T-helper 17 cell (primary cell): ENCODE measurements at places on chromosomes 7 and 10.
A peak's percentile ranks its signal among the peaks of the same experiment; 100 is the strongest.

GRCh38 chr7:84399661-84400060 lies 205.1 kb upstream of the SEMA3A start:
- DNase-seq, result no peak

DNA sequence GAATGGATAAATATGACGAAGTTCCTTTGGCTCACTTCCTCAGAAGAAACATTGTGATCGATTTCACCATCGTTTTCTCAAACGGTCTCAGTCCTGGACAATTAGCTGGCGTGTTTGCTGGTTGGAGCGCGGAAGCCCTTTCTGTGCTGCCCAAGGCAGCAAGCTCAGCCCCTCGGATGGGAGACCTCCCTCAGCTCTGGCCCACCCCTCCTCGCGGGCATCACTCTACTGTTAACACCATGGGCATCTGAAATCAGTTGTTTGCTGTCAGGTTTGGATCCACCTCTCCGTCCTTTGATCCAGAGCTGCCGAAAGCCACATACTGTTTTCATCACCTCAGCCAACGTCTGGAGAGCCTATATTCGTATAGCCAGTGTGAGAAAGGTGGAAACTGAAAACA lies 68.2 kb downstream of the C10orf143 start:
- no peak for DNase-seq

- no peak for DNase-seq
These were observed 70.7 kb downstream of the PROSER2 start for GRCh38 chr10:11893749-11894278.

DNA sequence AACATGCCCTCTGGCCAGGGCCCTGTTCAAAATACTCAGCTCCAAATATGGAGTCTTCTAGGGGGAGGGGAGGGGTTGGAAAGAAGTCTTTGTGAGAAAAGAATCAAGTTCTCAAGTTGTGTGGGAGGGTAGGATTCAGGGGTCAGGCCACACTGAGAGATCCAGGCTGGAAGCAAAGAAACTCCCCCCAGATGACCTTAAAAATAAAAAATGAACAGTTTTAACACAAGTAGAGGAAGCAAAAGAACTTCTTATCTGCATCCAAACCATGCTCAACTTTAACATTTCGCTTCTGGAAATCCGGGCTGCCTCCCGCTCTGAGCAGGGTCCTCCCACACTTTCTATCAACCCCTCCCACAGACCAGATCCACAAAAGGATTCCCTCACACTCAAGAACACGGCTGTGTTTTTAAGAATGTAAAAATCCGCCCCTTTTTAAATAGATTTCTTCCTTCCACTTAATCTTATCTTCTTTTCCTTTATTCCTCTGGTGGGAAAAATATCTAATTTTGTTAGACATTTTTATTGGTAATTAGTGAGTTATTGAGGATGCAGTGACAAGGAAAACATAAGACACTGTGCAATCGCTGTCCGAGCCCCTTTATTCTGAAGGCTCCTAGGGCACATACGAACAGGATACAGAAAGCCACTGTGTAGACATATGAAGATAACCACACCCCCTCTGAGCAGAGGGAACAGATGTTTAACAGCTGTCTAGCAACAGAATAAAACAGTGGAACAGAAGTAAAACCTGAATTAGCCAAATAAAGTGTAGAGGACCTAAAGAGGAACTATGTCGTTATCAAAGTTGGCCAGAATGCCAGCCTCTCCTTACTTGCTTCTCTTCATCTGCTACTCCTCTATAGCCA lies 43.8 kb downstream of the CYTH3 start:
- no peak for DNase-seq

DNA sequence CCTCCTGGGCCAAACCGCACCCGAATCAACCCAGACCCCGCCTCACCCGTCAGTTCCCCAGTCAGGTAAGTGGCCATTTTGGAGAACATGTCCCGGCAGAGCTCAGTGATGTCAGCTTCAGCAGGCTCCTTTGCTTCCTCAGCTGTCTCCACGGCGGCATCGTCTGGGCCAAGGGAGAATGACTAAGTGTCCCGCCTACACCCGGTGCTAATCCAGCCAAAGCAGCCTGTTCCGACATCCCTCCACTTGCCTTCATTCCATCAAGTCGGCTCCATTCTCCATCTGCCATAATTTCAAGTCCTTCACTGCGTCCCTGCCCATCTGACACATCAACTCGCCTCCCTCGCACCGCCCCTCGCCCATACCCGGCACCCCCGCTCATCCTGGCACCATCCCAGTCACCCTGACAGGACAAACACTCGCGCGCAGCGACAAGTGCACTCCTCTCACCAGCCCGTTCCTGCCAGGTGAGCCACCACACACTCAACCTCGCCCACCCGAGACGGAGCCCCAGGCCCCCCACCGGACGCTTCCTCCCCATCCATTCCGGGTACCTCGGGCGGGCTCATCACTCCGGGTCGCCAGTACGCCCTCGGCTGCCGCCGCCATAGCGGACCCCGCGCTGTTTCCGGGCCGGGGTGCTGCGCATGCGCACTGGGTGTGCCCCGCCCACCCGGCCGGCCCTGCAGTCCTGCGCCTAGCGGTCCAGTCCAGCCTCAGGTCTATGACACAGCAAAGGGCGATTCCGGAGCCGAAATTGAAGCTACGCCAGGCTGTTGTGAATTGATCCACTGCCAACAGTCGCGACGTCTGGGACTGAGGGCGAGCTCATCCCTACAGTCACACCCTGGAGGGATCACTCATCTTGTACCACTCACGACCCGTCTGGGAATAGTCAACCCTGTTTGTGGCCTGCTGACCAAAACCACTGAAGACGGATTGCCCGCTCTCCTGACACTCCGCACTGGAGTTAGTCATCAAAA lies at the start of gene BLOC1S2:
Gene BLOC1S2 (minus strand): TSS at position 630 of the 983 bp plus-strand sequence. CDS start 21 bp downstream, at position 609.
- DNase-seq, result peak; percentile 82

DNA sequence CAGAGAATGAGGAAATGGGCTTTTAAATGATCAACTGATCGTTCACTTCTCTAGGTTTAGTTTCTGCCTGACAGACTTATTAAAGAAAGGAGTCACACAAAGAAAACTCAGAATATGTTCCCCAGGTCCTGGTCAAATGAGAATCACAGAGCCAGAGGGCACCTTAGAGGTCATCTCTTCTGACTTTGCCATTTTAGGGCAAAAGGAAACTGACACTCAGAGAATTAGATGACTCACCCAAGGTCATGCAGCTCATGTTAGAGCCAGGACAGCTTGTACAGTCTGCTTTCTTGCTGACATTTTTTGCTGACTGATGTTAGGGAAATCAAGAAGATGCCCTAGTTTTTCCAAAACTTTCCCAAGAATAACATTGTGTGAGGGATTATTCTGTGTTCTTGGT lies 312.7 kb upstream of the SP8 start:
- no peak for DNase-seq

GRCh38 chr10:119542988-119543813 lies 682 bp upstream of the RGS10 start:
- DNase-seq, result peak; percentile 45

GRCh38 chr10:29895456-29895855 lies 163.9 kb downstream of the JCAD start:
- DNase-seq, result no peak

GRCh38 chr10:62121187-62121530 lies 147.5 kb downstream of the RTKN2 start:
- DNase-seq, result no peak

DNA sequence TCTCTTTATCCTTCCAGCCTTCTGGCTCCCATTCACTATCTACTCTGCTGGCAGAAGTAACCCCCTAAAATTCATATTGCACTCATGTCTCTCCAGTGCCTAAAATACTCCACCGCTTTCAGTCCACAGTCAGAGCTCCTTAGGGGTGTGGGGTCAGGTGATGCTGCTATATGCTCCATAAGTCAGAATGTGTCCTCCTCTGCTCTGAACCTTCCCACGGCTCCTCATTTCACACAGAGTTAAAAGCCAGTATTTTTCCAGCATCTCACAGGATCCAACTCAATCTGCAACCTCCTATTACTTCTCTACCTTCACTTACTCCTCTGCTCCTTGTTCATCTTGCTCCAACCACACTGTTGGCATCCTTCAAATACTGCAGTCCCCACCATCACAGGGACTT lies 31.1 kb upstream of the CHCHD3 start:
- DNase-seq, result no peak

DNA sequence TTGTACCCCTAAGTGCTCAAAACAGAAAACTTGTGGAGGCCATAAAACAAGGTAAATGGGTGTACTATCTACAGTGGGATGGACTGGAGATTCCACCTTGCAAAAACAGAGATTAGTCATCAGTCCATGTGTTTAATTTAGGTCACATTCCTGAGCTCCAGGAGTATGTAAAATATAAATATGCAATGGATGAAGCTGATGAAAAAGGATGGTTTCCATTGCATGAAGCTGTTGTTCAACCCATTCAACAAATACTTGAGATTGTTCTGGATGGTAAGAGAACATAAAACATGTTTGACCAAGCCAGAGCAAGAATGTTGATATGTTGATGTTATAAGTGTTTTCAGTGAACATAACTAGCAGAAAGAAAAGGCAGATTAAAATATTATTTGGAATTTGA lies 14.6 kb downstream of the ASB15 start:
- no peak for DNase-seq

DNA sequence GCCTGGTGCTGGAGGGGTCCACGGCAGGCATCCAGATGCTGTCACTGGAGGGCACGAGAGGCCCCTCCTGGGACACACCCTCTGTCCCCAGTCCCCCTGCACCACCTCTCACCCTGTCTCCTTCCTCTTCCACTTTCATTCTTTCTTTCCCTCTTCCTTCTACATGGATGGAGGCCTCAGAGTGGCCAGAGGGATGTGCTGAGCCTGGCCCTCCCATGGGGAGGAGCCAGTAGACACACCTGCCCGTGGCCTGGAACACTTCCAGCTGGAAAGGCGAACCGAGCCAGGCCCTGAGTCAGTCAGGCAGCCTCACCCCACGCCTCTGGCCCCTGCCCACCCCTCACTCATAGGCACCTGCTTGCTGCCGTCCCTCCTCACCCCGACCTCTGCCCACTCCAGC lies 55.9 kb upstream of the MXI1 start:
- no peak for DNase-seq
